GM23248 (cell line): ENCODE measurements at places on chromosomes 2 and 18. TPM values are rescaled to one million over a fixed set of nuclear protein-coding genes. Genes with fewer than 3 reads are reported as not detected.

Gene TUBA3D
- total RNA-seq, result not detected in 2 replicates

- H3K27me3 ChIP-seq, result no peaks in the 10 kb centered on the region
- H3K27ac ChIP-seq, result peak overlapping the region; percentile 87
- H3K36me3 ChIP-seq, result no peaks in the 10 kb centered on the region
- peaks cover 36% of the 10 kb centered on the region for H3K4me1 ChIP-seq
- H3K4me3 ChIP-seq, result peak overlapping the region; percentile 95
Measured at GRCh38 chr2:33136566-33136965, 189.8 kb downstream of the LTBP1 start.

Gene MEP1B
- not detected in 2 replicates for total RNA-seq

GRCh38 chr2:237714690-237715458 lies 83.7 kb upstream of the RBM44 start:
- H3K4me1 ChIP-seq, result peaks cover 35% of the 10 kb centered on the region
- no peak overlapping the region for H3K27ac ChIP-seq
- DNase-seq, result peak; percentile 32
- H3K4me3 ChIP-seq, result no peak overlapping the region

DNA sequence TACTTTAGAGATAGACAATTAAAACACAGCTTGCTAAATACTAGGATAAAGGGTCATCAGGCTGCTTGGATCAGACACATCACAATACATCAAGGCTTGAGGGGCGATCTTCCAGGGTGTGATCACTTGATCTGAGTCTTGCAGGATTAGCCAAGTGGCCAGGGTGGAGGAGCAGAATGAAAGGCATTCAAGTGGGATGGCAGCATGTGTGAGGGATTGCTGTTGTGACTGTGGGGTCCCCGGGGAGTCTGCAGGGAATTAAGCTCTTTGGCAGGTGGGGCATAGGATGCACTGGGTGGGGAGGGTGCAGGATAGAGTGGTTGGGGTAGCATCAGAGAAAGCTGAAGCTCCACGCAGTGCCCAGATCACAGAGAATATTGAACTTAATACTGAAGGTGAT lies 58.0 kb upstream of the TMEM163 start:
- no peak overlapping the region for H3K4me3 ChIP-seq
- no peaks in the 10 kb centered on the region for H3K27me3 ChIP-seq
- DNase-seq, result no peak

Gene SP3
- total RNA-seq, result 78.8 and 88.5 TPM in 2 replicates

DNA sequence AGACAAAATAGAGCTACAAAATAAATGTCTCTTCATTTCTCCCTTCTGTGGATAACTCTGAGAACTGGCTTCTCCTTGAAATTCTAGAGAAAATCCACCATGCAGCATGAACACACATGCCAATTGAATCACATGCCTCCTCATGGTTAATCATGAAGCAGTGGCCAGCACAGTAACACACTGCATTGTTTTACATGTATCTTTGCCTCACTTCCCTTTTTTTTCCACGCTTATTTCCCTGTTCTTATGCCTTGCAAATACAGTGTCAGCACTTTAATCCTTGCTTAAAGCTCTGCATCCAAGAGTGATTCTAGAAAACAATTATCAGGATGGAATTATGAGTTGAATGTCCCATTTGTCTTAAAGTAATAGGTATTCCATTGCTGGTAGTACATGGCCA lies 50.3 kb upstream of the ZBTB7C start:
- no peaks in the 10 kb centered on the region for H3K36me3 ChIP-seq
- no peaks in the 10 kb centered on the region for H3K27me3 ChIP-seq
- no peak overlapping the region for H3K4me3 ChIP-seq

Gene C1GALT1C1L
- not detected in 2 replicates for total RNA-seq

- no peaks in the 10 kb centered on the region for H3K27me3 ChIP-seq
- H3K4me3 ChIP-seq, result no peak overlapping the region
- H3K36me3 ChIP-seq, result no peaks in the 10 kb centered on the region
- no peak for DNase-seq
Measured at GRCh38 chr2:51638811-51639210, 606.9 kb upstream of the NRXN1 start.

DNA sequence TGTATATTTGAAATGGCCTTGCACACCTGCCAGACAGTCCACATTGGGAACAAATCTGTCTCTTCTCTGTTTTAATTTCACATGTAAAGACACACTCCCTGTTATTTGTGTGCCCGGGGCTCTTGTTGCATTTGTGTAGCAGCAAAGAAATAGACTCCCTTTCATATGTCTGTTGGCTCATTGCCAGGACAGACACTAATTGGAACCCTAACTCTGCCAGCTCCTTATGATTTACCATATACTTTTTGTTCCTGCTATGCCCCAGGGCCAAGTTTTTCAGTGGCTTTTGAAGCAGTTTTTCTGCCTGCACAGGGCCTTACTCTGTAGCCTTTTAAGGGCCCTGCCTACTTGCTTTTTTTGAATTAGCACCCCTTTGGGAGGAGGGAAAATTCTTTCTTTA lies 396.9 kb downstream of the DLGAP1 start:
- H3K27me3 ChIP-seq, result no peaks in the 10 kb centered on the region; the same call in 1 of the 2 replicates
- H3K36me3 ChIP-seq, result no peaks in the 10 kb centered on the region
- H3K27ac ChIP-seq, result no peak overlapping the region

GRCh38 chr18:51623653-51624052 lies 426.2 kb upstream of the MEX3C start:
- DNase-seq, result no peak
- no peak overlapping the region for H3K4me3 ChIP-seq
- H3K4me1 ChIP-seq, result 0 out of 2 replicates have a peak, but pooled peaks cover 4% of the 10 kb centered on the region
- H3K36me3 ChIP-seq, result no peaks in the 10 kb centered on the region
- no peaks in the 10 kb centered on the region; the same call in 1 of the 2 replicates for H3K27me3 ChIP-seq

GRCh38 chr2:196589419-196589818 lies 50.1 kb upstream of the CCDC150 start:
- H3K27ac ChIP-seq, result no peak overlapping the region
- no peak overlapping the region for H3K4me3 ChIP-seq
- H3K36me3 ChIP-seq, result no peaks in the 10 kb centered on the region
- H3K27me3 ChIP-seq, result no peaks in the 10 kb centered on the region

- H3K4me1 ChIP-seq, result 0 out of 2 replicates have a peak, but pooled peaks cover 3% of the 10 kb centered on the region
- peaks cover 35% of the 10 kb centered on the region for H3K27me3 ChIP-seq
- H3K27ac ChIP-seq, result no peak overlapping the region
- no peaks in the 10 kb centered on the region for H3K36me3 ChIP-seq
- H3K4me3 ChIP-seq, result no peak overlapping the region
Measured at GRCh38 chr2:233209533-233210171, 41.8 kb upstream of the ATG16L1 start.

DNA sequence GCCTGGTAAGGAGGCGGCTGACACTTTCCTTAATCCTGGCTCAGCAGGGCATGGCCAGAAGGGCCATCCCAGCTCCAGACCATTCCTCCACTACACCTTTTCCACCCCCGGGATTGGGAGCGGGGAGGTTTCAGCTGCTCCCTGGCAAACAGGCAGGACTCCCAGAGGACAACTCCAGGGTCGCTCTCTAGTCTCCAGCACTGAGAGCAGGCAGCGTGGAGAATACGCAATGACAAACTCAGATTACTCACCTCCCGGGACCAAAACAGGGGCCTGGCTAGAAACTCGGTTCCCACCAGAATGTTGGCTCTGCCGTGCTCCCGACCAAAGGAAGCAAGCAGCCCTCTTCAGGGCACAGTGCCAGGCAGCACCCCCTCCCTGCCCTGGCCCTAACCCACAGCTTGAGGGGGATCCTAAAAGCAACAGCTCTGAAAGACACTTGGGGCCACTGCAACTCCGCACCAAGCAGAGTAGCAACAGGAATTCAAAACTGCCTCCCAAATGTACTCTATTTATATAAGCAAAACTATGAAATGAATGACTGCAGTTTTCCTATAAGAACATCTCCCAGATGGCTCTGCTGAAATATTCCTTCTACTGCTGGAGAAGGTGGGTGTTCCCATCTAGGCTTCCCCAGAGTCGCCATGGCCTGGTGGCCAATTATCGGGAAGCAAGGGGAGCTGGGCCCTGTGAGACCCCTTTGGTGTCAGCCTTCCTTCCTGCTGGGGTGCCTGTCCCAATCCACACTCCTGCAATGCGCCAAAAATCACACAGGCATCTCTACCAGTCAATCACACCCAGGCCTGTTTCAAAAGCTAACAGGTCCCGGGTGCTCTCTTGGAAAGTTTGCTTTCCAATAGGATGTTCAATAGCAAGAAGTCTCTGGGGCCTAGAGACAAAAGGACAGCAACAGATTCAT lies 61.2 kb upstream of the POMC start:
- H3K36me3 ChIP-seq, result no peaks in the 10 kb centered on the region; the same call in 1 of the 2 replicates
- H3K4me1 ChIP-seq, result peaks cover 5% of the 10 kb centered on the region; the same call in 1 of the 2 replicates
- no peak overlapping the region for H3K27ac ChIP-seq
- DNase-seq, result no peak
- no peaks in the 10 kb centered on the region for H3K27me3 ChIP-seq
- H3K4me3 ChIP-seq, result no peak overlapping the region

DNA sequence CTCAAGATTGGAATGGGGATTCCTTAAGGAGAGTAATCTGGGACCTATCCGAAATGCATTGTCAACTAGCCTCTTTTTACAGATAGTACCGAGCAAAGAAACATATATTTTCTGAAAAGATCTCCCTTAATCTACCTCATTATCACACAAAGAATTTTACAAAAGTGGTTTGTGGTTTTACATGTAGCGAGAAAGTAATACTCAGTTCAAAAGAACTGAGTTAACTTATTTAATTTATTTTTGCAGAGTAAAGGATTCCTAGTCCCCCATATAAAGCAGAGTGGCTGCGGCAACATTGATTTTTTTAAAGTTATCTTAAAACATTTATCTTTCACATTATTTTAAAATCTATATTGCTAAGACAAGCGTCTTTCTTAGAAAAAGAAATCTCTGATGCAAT lies 15.9 kb upstream of the SOS1 start:
- H3K36me3 ChIP-seq, result no peaks in the 10 kb centered on the region
- DNase-seq, result no peak
- H3K4me1 ChIP-seq, result 0 out of 2 replicates have a peak, but pooled peaks cover 2% of the 10 kb centered on the region
- H3K27ac ChIP-seq, result no peak overlapping the region
- H3K27me3 ChIP-seq, result no peaks in the 10 kb centered on the region
- H3K4me3 ChIP-seq, result no peak overlapping the region

Gene FSHR
- total RNA-seq, result not detected in 2 replicates

Gene PROKR1
- total RNA-seq, result 0.11 TPM in 1 of 2 replicates, not detected in the other

GRCh38 chr2:134623796-134624195 lies 95.0 kb downstream of the TMEM163 start:
- H3K36me3 ChIP-seq, result no peaks in the 10 kb centered on the region
- no peak for DNase-seq
- H3K27ac ChIP-seq, result no peak overlapping the region
- H3K27me3 ChIP-seq, result no peaks in the 10 kb centered on the region

- no peaks in the 10 kb centered on the region for H3K27me3 ChIP-seq
- no peak for DNase-seq
- H3K4me3 ChIP-seq, result no peak overlapping the region
- H3K4me1 ChIP-seq, result peaks cover 18% of the 10 kb centered on the region
- no peaks in the 10 kb centered on the region for H3K36me3 ChIP-seq
Measured at GRCh38 chr18:23102493-23103261, 32.6 kb upstream of the CABLES1 start.

- no peak overlapping the region for H3K27ac ChIP-seq
- H3K27me3 ChIP-seq, result no peaks in the 10 kb centered on the region
- H3K4me1 ChIP-seq, result peaks cover 14% of the 10 kb centered on the region
- no peak for DNase-seq
Measured at GRCh38 chr2:179703702-179704101, 157.7 kb downstream of the ZNF385B start.

- DNase-seq, result peak; percentile 82
- H3K36me3 ChIP-seq, result no peaks in the 10 kb centered on the region
- H3K27ac ChIP-seq, result peak overlapping the region; percentile 17; the same call in 1 of the 2 replicates
- H3K27me3 ChIP-seq, result no peaks in the 10 kb centered on the region
Measured at GRCh38 chr2:70344195-70344594, 42.3 kb upstream of the FAM136A start.

GRCh38 chr2:234761910-234762309 lies 189.9 kb upstream of the SH3BP4 start:
- H3K4me3 ChIP-seq, result no peak overlapping the region
- H3K27me3 ChIP-seq, result no peaks in the 10 kb centered on the region
- H3K27ac ChIP-seq, result no peak overlapping the region
